ENCODE measurements at places on chromosomes 5 and 9. TPM values are rescaled to one million over a fixed set of nuclear protein-coding genes. Genes with fewer than 3 reads are reported as not detected.

The RANBP17 gene
- total RNA-seq, result not detected

The ABL1 gene
- total RNA-seq, result 30.4 TPM

DNA sequence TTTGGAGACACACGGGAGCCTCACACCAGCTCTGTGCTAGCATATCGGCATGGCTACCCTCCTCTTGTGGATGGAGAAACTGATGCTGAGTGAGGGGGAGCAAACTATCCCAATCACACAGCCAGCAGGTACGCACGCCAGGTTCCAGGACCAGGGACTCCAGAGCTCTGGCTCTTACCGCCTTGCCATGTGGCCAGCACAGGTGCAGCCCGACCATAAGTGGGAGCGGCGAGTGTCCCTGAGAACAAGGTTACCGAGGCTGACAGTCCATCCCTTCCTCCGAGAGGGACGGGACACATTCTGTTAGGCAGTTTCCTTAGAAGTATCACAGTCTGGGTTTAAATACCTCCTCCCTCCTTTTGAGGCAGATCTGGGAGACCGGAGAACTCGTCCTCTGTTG is 86.0 kb downstream of the PAX5 start:
- DNase-seq, result no peak

The SV2C gene
- not detected for total RNA-seq

- no peak for DNase-seq
Measured at GRCh38 chr5:134224888-134225779, 739 bp downstream of the PPP2CA start.

The ARHGEF28 gene
- not detected for total RNA-seq

GRCh38 chr9:38357350-38358114 is 35.0 kb upstream of the ALDH1B1 start:
- no peak for DNase-seq

DNA sequence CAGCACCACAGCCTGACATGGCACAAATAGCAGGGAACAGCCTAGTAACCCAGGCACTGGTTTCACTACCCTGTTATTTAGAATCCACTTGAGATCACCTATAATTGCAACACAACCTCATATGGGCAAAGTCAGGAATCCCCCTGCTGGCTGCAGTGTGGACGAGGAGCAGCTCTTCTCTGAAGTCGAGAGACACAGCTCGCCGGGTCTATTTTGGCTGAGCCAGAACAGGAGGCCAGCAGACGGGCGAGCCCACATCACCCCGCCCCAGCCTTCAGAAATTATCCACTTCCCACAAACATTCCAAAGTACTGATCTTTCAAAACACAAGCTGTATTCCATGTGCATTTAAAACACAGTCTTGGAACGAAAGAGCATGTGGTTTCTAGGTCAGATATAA is 179.0 kb downstream of the ROR2 start:
- no peak for DNase-seq

The PCDHAC1 gene
- not detected for total RNA-seq

- DNase-seq, result no peak
Measured at GRCh38 chr9:22084336-22085035, 75.4 kb upstream of the CDKN2B start.

The BHMT2 gene
- not detected for total RNA-seq

DNA sequence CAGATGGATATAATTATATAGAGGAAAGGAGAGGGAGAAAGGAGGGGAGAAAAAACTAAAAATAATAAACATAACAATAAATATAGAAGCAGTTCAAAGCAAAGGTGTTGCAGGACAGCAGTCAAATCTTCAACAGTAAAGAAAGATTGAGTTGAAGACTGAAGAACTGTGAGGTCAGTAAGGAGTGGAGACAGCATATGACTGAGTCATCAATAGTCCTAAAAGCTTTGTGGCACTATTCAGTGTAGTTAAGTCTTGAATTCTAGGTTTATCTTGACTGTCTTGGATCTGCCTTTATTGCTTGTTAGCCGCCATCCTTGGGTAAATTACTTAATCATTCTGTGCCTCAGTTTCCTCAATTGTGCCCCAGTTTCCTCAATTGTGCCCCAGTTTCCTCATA is 137.0 kb downstream of the MRPS30 start:
- no peak for DNase-seq

DNA sequence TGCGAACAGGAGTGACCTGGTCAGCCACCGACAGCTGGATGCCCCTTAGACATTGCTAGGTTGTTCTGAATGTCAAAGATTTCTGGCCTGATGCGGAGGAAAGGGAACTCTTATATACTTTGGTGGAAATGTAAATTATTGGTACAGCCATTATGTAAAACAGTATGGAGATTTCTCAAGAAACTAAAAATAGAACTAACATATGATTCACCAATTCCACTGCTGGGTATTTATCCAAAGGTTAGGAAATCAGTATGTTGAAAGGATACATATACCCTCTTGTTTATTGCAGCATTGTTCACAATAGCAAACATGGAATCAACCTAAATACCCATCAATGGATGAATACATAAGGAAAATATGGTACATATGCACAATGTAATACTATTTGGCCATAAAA is 31.8 kb downstream of the DMRT3 start:
- DNase-seq, result no peak

- DNase-seq, result no peak
Measured at GRCh38 chr9:99130069-99130468, 25.2 kb downstream of the TGFBR1 start.

The PIGO gene
- total RNA-seq, result 29.9 TPM

- peak; percentile 61 for DNase-seq
Measured at GRCh38 chr9:135906291-135907005, 898 bp downstream of the CAMSAP1 start.

DNA sequence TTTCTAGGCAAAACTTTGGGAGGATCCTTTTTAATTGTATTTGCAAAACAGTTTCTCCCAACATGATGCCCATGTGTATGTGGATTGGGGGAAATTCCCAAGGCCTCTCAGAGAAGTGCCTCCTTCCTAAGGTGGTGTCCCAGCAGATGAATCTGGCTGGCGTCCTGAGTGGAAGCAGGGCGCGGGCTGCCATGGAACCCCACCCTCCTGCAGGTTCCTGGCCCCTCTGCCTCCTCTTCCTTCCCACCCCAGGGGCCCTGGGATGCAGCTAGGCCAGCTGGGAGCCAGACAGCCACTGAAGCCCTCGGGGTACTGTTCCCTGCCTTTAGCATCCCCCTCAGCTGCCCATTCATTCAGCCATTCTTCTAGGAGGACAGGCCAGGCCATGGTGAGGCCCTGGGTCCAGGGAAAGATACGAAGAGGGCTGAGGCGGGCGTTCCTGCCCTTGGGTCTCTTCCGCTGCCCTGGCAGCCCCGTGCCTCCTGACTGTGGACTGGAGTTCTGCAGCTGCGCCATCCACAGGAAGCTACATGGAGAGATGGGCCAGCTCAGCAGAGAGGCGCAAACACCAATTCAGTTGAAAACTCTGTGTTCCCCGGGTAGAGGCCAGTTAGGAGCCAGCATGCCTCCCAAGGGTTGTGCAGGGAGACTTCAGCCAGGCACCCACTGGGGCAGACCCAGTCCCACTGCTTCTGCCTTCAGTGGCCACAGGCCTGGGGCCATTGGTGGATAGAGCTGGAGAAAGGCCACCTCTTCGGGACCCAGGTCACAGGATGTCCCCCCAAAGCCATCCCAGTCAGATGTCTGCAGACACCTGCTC is 36.5 kb downstream of the ADAMTS2 start:
- DNase-seq, result no peak

The CHSY3 gene
- total RNA-seq, result not detected

DNA sequence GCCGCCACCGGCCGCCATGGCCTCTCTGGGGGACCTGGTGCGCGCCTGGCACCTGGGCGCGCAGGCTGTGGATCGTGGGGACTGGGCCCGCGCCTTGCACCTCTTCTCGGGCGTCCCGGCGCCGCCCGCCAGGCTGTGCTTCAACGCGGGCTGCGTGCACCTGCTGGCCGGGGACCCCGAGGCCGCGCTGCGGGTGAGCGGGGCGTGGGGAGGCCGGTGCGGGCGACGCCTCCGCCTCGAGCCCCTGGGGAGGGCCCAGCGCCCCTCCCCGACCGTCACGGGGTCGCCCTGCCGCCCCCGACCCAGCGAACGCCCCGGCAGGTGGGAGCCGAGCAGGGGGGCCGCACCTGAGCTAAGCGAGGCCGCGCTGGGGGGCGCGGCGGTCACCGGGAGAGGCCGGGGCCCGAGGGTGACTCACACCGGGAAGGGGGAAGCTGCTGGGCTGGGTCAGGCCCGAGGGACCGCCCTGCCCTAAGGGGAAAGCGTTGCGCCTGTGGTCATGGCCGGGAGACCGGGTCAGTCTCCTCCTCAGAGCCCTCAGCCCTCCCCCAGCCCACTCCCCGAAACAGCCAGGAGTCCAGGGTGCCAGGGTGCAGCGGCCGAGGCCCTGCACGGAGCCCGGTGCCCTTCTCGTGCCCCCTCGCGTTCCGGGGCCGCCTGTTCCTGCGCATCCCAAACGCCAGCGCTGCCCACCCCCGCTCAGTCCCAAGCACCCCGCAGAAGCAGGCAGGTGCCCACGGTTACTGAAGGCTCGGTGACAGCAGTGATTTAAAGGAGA is 510 bp downstream of the NOXA1 start:
- DNase-seq, result no peak

DNA sequence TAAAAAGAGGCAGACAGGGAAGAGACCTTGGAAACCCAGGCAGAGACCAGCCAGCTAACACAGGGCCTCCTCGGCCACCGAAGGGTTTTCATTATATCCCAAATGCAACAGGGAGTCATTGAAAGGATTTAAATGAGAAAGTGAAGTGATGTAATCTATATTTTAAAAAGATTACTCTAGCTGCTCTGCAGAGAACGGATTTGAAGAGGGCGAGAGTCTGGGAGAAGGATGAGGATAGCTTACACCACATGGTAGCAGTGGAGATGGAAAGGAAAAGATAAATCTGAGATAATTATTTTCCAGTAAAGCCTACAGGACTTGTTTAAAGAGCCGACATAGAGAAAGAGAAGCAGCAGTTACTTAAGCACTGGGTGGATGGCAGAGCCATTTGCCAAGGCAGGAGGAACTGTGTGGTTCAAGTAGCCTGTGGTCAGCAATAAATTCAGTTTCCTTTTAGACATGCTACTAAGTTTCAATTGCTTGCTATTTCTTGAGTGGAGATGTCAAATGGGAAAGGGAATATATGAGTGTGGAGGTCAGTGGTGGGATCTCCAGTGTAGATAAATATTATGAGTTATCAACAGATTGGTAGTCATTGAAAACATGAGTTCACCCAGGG is 9.3 kb downstream of the FBN2 start:
- DNase-seq, result no peak

DNA sequence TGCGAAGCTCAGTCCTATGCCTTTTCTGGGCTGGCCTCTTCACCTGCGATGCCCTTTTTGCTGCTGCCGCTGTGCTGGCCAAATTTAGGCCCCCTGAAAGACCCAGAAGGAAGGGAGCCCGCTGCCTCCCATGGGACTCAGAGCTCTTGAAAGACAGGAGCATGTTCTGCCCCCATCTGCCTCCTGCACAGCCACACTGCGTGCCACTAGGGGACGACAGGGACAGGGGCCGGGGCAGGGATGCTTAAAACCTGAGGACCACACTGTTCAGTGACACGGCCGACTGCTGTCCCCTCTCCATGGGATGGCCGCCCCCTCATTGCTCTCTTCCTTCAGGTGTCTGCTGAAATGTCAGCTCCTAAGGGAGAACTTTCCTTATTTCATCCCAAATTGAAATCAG is 132.4 kb downstream of the ADAMTS2 start:
- DNase-seq, result no peak

DNA sequence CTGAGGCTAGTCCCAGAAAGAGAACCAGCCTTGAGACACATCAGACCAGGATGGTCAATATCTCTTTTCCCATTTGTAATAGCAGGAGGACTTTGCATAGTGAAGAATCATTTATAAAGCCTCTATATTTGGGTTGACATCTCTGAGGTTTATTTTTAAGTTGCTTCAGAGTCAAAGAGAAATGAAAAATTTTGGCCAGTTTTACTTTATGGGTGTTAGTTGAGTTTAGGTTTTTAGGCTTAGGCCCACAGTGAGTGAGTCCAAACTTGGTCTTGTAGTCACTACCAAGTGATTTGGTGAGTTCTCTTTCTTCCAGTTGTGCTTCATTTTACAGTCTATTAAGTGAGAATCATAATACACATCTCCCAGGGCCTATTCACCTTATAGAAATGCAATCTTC is 5.3 kb upstream of the MEF2C start:
- no peak for DNase-seq

The SKP2 gene
- total RNA-seq, result 14.8 TPM

GRCh38 chr5:58717303-58718007 is 134.6 kb downstream of the RAB3C start:
- no peak for DNase-seq

DNA sequence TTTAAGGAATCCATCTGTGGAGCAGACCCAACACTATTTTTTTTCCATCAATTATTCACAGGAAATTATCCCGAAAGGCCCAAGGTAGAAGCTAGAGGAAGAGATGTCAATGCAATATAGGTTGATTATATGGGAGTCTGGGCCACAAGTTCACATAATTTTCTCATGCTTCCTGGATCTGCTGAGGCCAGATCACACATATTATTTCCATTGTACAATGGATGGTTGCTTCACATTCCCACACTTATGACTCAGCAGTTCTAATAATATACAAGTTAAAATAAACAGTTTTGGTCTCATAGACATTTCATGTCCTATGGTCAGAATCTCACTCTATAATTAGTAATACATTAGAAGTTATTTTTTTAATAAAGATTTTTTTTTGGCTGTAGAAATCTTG is 66.0 kb upstream of the PTPRD start:
- no peak for DNase-seq

GRCh38 chr9:101792475-101792874 is 54.0 kb upstream of the GRIN3A start:
- no peak for DNase-seq

GRCh38 chr5:181200816-181201215 is 4.2 kb downstream of the TRIM7 start:
- no peak for DNase-seq

DNA sequence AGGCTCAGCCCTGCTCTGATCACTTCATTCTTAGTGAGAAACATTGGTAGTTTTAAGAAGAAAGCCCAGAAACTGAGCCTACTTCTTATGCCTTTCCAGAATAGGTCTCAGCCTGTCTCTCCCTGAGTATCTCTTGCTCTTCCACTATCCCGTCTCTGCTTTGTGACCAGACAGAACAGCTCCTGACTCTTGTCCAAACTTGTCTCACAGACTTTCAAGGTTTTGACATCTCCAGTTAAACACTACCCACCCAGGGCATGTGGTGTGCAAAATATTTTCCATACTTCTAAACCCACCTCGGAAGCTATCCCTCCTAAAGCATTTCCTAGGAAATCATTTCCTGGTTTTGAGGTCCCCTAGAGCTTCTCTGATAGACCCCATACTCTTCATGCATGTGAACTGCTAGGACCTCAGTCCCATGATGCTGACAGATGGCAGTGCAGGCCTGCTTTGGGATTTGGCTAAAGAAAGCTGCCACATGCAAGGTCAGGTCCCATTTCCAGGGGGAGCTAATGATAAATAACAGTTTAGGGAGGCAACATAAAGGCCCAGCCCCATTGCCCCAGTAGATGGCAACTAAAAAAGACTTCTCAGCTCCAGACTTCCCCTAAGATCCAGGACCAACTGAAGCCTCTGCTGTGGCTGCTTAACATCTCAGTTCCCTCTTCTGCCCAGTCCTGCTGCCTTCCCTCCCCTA is 211.5 kb downstream of the MED10 start:
- DNase-seq, result no peak

The AFAP1L1 gene
- not detected for total RNA-seq
